ENCODE measurements at places on chromosomes 4 and X. TPM values are rescaled to one million over a fixed set of nuclear protein-coding genes. Genes with fewer than 3 reads are reported as not detected.

DNA sequence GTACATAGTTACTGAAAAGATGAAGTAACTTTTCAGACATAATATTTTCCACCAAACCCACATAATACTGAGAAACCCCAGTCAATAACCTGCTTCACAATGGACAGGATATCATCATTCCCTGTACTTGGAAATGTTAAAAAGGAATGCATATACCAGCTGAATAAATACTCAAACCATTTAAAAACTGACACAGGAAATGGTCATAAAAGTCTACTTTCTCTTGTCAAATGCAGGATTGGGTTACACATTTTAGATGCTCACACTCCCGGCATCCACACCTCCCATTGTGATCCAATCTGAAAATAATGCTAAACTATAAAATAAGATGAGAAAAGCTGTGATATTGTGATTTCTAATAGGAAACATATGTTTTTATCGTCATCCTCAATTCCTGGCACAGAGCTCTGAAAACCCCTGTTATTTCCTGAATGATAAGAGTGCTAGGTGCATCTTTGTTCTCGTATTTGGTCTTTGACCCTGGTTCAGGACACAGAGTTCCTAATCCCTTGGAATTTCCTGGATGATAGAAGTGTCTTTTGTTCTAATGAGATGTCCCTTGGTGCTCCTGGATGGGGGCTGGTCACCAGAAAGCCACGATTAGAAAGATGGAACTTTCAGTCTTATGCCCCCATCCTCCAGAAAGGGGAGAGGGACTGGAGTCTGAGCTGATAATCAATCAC lies 821.3 kb downstream of the TRIML1 start:
- DNase-seq = no peak

DNA sequence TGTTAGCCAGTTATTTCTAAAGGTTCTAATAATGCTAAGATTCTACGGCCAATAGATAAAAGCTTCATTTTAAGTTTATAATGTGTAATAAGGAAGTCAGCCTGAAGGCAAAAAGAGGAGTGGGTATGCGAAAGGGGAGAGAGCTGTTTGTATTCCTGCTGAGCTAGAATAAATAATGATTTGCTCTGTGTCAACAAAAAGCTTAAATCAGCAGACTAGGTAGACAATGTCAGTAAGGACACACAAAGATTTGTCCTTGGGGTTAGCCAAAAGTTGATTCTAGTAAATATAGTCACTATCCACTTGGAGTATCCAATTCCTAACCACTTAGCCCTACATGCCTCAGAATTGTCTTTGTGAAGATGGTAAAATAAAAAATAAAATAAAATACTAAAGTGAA lies 90.3 kb upstream of the GRIA3 start:
- DNase-seq = no peak

DNA sequence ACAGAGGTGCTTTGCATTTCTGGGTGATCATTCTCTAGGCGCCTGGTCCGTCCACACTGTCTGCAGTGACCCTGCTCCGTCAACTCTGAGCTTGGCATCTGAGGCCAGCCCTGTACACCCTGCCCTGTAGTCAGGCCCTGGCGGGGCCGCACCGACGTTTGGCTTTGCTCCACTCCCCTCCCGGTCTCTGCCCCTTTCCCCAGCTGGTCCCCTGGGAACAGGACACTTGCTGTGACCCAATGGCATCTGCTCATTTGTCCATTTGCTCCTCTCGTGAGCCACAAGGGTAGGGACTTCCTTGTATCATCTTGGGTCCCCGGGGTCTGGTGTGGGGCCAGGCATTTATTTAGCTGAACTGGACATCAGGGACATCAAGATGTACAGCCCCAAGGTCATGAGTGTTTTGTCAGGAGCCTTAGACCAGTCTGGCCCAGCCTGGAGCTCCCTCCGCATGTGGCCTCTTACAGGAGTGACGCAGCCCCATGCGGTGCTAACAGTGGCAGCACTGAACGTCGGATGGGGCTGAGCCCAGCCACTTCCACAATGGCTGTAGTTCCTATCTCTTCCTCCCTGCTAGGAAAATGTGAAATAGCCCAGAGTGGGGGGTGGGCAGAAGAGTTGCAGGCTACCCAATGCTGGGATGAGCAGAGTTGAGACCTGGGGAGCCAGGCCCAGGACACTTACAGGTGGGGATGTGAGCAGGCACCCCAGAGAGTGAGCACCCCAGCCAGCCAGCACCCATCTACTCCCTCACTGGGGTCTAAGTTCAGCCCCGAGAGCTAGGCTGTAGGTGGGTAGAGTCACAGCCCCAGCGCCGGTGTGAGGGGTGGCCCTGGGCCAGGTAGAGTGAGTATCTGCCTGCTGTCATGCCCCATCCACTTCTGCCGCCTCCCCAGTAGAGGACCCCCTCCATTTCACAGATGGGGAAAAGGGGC lies 2.0 kb upstream of the SH3BP2 start:
- no peak for DNase-seq

The GPC3 gene
- total RNA-seq = not detected
